ENCODE measurements at places on chromosomes 16 and 17.

DNA sequence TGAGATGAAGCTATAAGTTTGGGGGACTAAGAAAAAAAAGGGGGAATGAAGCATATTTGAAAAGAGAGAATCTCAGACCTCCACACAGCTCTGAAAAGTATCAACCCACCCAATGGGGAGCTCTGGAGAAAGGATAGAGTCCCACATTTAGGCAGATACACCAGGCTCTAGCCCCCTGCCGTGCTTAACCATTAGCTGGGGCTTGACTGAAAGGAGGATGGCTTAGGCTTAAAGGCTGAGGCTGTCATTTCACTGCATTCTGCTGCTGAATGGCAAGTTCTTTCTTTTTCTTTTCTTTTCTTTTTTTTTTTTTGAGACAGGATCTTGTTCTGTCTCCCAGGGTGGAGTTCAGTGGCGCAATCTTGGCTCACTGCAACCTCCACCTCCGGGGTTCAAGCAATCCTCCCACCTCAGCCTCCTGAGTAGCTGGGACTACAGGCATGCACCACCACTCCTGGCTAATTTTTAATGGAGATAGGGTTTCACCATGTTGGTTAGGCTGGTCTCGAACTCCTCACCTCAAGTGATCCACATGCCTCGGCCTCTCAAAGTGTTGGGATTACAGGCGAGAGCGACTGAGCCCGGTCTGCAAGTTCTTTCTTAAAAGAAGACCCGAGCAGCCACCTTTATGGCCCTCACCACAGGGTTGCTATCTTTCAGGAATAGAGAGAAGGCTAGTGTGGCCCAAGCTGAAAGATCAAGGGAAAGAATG is 9.0 kb upstream of the MMP2 start:
- no peak for DNase-seq

DNA sequence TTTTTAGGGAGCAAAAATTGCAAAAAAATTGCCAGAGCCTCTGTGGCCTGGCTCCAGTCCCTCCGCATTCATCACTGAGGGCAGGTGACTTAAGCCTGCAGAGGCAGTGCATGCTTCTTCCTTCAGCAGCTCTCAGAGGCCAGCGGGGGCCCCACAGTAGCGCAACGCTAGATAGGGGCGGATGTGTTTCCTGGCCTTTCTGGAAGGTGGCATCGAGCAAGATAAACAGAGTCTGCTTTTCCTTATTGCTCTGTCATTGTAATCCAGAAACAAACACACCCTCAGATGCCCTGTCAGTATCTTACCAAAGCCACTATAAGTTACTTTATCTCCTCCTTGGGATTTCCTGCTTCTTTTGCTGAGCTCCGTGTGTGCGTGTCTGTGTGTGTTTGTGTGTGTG is 75.5 kb upstream of the IRX6 start:
- no peak for DNase-seq

DNA sequence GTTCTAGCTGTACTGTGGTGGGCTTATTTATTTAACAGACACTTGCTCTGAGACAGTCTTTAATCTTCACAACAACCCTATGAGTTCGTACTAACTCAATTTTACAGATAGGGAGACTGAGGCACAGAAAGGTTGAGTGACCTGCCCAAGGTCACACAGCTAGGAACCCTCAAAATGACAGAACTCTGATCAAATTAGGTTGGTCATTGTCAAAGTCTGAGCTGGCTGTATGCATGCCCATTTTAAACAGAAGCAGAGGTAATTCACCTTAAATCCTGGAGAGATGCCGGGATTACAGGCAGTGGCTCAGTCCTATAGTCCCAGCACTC is 24.9 kb downstream of the LAT start:
- DNase-seq = no peak

GRCh38 chr17:74987909-74988711 is 678 bp downstream of the CDR2L start:
- DNase-seq = no peak

DNA sequence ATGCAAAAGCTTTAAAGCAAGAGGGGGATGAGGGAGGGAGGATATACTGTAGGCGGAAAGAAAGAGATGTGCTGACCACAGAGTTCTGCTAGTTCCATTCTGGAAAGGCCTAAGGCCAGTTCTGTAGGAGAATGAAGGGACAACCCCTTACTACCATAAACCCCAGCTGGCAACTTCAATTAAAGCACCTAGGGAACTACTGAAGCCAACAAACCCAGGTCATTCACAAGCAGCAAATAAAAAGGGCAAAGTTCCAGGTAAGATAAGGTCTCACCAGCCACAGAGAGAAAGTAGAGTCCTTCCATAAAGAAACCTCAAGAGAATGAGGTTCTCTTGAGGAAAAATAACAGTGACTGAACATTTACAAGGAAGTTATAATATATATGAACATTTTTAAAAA is 12.8 kb downstream of the TERF2 start:
- no peak for DNase-seq

GRCh38 chr17:49595980-49596379 is 20.3 kb downstream of the NXPH3 start:
- DNase-seq = no peak

GRCh38 chr17:732902-733720 is 715 bp downstream of the TLCD3A start:
- DNase-seq = no peak
